ENCODE measurements at places on chromosomes 6 and 20. TPM values are rescaled to one million over a fixed set of nuclear protein-coding genes. Genes with fewer than 3 reads are reported as not detected.
A peak's percentile ranks its signal among the peaks of the same experiment; 100 is the strongest.

Gene PRR18
- 0.05 TPM for total RNA-seq

Gene ASIP
- total RNA-seq, result 0.09 TPM

Gene GNAS
- total RNA-seq, result 434 TPM

GRCh38 chr6:39005774-39006173, 42.8 kb upstream of the GLP1R start:
- no peak for DNase-seq

- no peak for DNase-seq
Measured at GRCh38 chr20:37356387-37356786, 10.4 kb downstream of the SRC start.

DNA sequence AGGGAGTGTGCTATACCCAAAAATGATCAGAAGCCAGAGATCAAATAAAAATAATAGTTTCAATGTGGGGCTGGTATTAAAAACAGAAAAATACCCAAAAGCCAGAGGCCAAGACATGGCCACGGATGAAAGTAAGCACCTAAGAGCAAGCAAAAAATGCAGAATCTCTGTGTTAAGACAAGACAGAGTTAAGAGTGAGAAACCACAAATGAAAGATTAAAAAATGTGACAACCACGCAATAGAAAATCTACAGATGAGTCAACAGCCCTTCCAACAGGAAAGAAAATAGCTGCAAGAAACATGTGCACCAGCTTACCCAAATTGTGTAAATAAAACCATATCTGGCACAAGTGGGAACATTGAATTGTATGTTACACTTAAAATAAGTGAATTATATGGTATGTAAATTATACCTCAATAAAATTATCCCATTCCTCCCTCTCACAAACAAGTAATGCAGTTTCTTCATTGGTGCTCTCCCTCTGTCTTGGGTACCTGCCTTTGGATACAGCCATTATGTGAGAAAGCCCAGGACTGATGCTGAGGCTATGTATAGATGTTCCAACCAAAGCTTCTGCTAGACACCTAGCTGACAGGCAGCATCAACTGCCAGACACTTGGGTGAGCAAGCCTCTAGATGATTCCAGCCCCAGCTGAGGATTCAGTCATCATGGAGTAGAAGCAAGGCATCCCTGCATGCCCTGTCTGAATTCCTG, 55.3 kb upstream of the UFL1 start:
- no peak for DNase-seq

GRCh38 chr6:131292145-131292938, 157.1 kb downstream of the AKAP7 start:
- no peak for DNase-seq

GRCh38 chr6:35152067-35152707, 11.0 kb upstream of the TCP11 start:
- DNase-seq, result no peak

GRCh38 chr20:64077094-64077493, 2.2 kb downstream of the RGS19 start:
- peak; percentile 65 for DNase-seq
